ENCODE measurements at places on chromosomes 6 and 20.
A peak's percentile ranks its signal among the peaks of the same experiment; 100 is the strongest.

DNA sequence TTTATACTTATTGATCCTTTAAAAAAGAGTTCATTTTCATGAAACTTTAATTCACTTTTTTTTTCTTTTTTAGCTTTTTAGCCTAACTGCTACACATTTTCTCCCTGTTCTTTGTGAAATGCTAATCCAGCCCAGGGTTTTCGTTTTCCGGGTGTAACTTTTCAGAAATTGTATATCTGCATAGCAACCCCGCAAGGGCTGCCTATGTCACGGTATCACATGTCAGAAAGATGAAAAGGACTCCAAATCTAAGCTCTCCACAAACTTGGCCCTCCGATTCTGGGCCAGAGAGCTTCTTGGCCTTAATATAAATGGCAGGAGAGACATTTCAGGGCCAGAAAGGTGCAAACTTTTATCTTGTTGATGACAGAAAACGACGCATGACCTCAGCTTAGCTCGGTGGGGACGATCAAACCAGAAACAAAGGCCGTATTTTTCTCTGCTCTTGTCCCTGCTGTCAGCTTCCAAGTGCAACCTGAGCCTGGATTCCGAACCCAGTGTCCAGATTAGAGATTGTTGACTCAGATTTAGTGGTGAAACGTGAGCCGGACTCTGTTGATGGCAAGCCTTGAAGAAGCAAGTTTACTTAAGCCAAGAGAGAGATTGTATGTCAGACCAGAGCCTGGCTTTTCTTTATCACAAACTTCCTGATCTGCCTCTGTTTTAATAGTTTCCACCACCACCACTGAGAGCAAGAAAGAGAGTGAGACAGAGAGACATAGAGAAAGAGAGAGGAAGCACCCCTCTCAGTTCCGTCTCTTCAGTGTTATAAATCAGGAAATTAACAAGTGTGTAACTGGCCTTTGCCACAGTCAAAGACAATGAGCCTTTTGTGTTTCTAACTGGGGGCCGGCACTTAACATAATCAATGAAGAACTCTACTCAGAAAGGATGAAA lies 157.8 kb downstream of the SCML4 start:
- DNase-seq = no peak

DNA sequence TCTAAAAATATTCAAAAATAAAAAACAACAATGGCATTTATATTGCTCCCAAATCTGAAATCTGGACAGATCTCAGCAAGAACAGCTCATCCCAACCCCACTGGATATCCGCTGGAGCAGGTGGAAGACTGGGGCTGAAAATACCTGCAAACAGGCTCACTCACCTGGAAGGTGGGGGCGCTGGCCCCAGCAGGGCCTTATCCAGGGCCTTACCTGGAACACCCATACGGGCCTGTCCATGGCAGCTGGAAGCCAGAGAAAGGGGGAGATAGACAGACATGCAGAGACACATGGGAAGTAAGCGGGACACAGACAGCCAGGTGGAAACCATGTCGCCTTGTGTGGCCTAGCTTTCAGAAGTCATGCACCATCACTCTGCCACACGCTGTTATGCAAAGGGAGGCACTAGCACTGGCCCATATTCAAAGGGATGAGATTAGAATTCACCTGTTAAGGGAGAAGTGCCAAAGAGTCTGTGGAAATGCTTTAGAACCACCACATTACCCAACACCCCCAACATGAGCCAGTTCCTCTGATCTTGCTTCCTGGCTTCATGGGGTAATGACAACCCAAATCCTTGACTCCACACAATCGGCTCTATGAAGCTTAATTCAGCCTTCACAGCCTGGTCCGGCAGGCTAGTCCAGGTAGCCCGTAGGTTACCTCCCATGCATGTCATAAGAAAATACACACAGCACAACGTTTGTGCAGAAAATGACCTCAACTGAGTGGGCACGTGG lies 99.0 kb upstream of the CDYL start:
- no peak for DNase-seq

GRCh38 chr20:57563522-57563921 lies 2.6 kb downstream of the PCK1 start:
- DNase-seq = no peak

DNA sequence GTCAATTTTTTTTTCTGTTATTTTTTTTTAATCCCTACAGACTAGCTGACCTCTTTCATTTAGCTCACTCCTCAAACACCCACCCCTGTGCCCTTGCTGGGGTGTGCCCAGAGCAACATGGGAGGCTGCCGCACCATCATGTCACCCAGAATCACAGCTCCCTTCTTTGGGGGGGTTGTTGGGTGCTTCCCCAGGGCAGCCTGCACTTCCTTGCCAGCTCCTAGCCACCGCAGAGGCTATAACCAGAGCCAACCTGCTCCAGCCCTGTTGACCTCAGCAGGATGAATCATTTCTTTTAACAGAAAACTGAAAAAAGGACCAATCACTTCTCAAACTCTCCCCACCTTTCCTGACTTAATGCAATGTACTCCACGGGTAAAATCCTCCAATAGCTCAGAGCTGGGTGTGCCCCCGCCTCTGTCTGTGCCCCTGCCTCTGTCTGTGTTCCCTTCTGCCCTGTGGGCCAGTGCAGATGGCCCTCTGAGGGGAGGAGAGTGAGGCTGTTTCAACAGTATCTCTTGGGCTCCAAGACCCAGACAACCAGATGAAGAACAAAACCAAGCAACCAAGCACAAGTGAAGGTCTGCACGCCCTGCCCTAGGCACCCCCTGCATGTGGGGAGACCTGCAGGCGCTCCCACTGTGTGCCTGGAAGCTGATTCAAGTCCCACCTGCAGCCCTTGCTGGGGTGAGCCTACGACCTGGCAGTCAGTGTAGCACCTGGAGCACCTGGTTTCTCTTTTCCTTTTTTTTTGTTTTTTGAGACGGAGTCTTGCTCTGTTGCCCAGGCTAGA lies 67.7 kb downstream of the PYGB start:
- DNase-seq = no peak

- no peak for DNase-seq
These were observed 57.2 kb downstream of the ZNF292 start for GRCh38 chr6:87212596-87212995.

DNA sequence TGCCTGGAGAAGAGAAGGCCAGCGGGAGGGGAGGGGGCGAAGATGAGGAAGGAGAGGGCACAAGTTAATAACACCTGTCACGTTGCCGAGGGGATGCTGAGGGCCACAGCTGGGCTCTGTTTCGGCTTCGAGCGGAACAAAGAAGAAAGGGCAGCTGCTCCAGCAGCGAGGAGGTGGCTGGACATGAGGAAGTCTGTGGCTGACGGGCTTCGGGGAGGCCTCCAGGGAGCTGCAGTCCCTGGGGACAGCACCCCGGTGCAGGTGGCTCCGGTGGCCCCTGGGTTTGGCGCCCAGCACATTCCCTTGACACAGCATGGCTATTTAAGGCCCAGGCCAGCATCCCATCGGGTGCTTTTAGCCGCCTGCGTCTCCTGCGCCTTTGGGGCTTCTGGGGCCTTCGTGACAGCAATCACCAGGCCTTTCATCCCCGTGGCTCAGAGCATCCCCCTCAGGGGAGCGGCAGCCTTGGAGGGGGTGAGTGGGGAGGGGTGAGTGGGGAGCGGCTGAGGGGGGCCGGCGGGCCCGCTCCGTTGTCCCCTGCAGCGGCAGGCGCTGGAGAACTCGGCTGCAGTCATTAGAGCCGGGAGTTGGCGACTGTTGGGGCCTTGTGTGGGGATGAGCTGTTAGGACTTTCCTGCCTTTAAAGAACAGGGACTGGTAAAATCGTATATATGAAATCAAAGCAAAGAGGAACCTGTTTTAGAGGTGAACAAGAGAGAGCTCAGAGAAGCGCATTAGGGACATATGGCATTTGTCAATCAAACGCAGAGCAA lies 99.0 kb downstream of the TMEM242 start:
- DNase-seq = no peak

GRCh38 chr6:23403460-23403859 lies 722.6 kb upstream of the NRSN1 start:
- no peak for DNase-seq

DNA sequence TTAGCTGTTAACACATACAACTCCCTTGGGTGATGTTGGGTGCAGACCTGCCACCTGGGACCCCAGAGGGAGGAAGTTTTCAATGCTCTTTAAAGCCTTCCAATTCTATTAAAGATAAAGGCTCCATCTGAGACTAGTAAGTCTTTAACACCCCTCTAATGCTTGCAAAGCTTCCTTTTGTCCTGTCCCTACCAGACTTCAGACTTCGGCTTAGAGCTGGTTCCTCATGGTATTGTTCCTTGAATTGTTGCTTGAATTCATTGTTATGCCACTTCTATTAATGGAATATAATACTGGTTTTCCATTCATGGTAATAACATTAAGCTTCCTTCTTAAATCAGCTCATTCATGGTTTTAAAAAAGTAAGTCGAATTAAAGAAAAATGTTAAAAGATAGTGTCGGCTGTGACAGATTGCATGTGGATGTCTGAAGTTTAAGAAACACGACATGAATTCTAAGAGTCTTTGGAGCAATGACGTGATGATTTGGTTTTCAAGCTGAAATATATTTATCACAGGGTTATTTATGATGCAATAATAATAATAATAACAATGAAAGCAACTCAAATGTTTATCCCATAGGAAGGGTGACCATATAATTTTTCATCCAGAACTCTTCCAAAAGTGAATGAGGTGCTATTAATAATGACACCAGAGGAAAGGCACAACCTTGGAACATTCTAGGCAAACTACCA lies 21.8 kb downstream of the PDYN start:
- DNase-seq = no peak

DNA sequence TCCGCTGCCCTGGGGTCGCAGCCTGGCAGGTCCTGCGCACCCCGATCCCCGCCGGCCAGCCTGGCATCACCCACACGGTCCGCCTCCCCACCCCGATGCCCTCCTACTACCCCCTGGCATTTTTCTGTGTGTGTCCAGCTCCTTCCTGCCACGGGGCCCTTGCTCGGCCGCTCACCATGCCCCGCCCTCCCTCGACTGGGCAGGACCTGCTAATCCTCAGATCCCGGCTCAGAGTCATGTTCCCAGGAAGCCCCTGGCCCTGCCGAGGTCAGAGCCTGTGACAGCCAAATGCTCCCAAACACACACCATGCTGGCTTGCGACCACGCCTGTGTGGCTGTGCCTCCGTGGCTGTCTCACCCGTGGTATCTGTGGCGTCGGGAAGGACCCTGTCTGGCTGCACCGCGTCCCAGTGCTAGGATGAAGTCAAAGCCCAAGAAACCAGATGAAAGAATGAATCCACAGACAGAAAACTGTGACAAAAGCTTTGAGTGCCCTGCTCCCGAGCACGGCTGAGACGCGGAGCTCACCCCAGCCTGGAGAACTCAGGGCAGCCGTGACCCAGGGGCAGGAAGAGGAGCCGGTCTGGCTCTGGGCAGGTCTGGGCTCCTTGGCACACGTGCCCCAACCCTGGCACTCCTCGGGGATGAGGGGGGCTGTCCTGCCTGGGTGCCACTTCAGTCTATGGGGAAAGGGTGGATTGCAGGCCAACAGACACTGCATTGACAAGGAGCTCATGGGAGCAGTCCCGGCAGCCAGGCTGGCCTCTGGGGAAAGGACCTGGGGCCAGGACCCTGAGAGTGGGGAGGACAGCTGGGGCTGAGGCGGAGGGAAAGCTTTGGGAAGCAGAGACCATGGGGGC lies 20.8 kb upstream of the SLCO4A1 start:
- no peak for DNase-seq

DNA sequence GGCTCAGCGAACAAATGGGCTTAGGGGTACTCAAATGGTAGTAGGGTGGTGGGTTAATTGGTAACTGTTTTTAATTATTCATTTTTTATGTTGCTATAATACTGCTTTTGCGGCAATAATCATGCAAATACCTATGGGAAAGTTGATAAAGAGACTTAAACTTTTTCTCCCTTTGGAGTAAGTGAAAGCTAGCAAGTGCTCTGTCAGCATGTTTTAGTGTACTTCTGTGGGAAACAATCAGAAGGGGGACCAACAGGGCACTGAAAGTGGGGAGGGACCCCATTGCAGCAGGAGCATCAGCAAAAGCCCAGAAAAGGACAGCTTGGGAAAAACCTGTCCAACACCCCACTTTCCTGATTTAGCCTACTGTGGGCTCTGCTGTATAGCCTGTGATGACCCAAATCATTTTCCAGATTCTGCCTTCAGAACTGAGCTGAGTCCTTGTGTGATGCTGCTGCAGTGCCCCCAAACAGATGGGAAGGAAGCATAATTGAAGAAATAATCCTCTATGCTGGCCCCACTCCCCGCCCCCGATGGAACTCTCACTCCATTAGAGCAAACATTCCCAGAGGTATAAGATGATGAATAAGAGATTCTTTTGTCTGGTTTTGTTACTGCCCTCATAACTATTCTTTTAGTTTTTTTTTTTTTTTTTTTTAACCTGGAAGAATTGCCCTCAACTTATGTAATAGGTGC lies 322.8 kb downstream of the CD83 start:
- DNase-seq = no peak

GRCh38 chr6:3233904-3234303 lies 6.5 kb upstream of the TUBB2B start:
- DNase-seq = no peak

GRCh38 chr6:137430954-137431353 lies 63.2 kb downstream of the OLIG3 start:
- peak; percentile 61 for DNase-seq

GRCh38 chr6:80259118-80259517 lies 152.6 kb downstream of the BCKDHB start:
- no peak for DNase-seq

DNA sequence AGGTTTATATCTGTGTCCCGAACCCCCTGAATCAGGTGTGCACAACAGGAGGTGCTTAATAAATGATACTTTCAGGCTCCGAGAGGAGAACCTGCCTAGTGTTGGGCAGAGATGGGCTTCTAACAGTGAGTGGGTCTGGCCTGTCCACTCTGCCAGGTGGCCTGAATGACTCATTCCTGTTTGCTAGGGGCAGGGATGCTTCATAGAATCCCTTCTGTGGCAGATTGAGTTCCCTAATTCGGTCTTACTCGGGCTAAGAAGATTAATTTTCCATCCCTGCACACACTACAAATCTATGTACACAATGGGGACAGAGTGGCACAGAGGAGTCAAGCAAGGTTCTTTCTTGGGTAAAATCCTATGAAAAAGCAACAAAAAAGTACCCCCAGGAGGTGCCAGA lies 19.8 kb downstream of the SDC4 start:
- DNase-seq = no peak

- DNase-seq = no peak
These were observed 190.8 kb downstream of the TENT5A start for GRCh38 chr6:81561731-81562130.

GRCh38 chr6:134938896-134939295 lies 11.0 kb downstream of the ALDH8A1 start:
- DNase-seq = peak; percentile 13

GRCh38 chr6:28161410-28162079 lies 19.9 kb downstream of the ZKSCAN8 start:
- peak; percentile 40 for DNase-seq

- no peak for DNase-seq
These were observed 114.9 kb downstream of the CDH26 start for GRCh38 chr20:60073086-60073485.

- no peak for DNase-seq
These were observed 44.8 kb downstream of the MRAP2 start for GRCh38 chr6:84078335-84078734.
